D341Med (cell line): ENCODE measurements at places on chromosomes 12 and 14.
A peak's percentile ranks its signal among the peaks of the same experiment; 100 is the strongest.

DNA sequence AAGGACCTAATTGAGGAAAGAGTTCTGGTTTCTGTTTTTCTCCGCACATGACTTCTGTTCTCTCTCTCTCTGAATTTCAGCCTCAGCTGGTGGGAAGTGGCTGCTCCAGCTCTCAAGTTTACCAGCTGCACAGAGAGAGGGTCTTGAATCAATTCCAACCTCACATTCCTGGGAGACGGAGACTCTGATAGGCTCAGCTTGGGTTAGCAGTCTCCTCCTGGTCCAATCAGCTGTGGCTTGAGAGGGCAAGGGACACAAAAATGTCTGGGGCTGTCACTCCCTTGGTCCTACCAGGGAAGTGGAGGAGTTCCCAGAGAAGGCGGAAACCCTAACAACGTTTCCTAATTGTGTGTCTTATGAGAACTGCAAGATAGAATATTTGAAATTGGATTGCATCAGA is 7.0 kb downstream of the CCDC63 start:
- no peak for DNase-seq

- DNase-seq = peak; percentile 93
Observed at GRCh38 chr12:124548854-124549378, 18.5 kb downstream of the NCOR2 start.

- no peak for DNase-seq
Observed at GRCh38 chr14:73740618-73741326, 26.6 kb upstream of the PNMA1 start.

- no peak for DNase-seq
Observed at GRCh38 chr14:49315570-49315969, 270.6 kb downstream of the RPS29 start.

DNA sequence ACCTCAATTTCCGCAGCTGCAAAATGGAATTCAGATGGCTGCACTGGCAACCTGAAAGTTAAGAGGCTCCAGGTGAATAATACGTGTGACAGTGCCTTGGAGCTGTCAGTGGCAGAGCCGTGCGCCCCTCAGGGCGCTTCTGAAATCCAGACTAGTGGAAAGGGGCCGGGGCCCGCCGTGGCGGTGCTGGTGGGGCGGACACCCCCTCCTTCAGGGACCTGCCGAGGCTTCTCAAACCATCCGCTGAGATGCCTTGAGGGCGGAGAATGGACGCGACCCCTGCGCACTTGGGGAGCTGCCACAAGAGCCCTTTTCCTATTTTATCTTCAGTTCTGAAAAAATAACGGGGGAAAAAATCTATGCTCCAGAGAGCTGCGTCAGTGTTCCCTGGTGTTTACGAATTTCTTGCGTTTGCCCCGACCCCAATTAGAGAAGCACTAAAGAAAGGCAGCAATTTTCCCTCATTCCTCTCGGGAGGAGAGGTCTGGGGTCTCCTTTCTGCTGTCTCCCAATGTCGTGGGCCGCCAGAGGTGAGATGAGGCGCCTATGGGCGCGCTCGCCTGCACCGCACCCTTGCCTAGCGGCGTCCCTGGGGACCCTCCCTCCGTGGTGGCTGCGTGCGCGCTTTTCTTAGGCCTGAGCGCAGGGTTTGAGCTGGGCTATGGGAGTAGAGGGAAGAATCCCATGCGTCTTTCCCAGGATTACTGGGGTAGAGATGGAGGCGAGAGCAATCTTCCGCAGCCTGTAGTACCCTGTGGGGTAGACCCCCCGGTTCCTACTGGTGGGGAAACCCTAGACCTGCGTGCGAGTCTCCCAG is 2.2 kb downstream of the NOS1 start:
- no peak for DNase-seq

- no peak for DNase-seq
Observed at GRCh38 chr14:64544607-64545312, 4.2 kb downstream of the HSPA2 start.

DNA sequence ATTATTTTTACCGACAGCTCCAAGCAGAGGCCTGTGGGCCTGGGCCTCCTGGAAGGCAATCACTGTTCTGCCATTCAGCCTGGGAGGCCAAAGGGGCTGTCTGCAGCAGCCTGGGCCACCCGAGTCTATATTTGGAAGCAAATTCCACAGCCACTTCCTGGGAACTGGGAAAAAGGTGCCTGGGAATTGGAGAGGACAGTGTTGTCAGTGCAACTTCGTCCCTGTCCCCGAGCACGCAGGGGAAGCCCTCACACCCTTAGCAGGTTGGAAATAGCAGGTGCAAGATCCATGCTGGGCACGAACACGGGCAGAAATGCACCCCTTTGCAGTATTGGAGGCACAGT is 9.6 kb upstream of the TBX5 start:
- no peak for DNase-seq

GRCh38 chr12:132539016-132539773 is 49.2 kb downstream of the FBRSL1 start:
- DNase-seq = no peak

DNA sequence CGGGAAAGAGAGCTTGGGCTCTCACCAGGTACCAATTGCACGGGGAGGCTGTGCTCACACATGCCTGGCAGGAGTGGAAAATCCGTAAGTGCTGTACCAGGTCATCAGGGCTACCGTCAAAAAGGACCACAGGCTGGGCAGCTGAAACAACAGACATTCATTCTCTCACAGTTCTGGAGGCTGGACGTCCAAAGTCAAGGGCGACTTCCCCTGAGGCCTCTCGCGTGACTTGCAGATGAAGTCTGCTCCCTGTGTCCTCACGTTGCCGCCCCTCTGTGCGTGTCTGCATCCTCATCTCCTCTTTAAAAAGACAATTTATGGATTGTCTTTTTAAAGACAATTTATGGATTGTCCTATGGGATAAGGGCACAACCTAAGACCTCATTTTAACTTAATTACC is 73.8 kb upstream of the FZD10 start:
- DNase-seq = no peak

DNA sequence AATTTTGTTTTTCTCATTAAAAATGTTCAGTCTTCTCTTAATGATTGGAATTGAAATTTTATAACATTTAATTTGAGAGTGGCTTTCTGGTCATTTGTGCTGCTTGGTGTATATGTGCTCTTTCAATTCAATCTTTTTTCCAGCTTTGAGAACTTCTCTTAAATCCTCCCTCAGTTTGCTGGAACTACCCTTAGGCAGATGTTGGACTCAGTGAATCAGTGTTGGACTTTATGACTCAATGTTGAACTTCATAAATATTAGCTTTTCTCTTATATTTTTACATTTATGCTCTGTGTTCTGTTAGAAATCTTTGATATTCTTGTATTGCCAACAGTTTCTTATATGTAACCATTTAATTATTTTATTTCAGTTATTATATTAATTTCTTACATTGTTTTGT is 935.5 kb upstream of the FBXO33 start:
- no peak for DNase-seq

DNA sequence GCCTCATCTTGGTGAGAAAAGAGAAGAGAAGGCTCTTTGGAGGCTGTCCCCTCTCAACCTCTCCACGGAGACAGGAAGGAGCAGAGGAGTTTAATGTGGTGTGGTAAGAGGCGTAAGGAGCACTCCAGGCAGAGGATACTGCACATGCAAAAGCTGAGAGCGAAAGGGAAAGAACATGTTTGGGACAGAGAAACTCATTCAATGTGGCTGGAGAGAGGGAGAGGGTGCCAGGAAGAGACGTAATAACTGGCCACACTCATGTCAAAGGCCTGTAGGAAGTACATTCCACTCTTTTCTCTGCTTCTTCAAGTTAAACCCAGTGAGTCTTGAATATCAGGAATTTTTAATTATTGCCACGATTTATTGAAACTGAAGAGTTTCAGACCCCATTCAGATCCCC is 12.0 kb downstream of the VDR start:
- no peak for DNase-seq

- DNase-seq = no peak
Observed at GRCh38 chr12:131912518-131913274, 16.4 kb upstream of the PUS1 start.

DNA sequence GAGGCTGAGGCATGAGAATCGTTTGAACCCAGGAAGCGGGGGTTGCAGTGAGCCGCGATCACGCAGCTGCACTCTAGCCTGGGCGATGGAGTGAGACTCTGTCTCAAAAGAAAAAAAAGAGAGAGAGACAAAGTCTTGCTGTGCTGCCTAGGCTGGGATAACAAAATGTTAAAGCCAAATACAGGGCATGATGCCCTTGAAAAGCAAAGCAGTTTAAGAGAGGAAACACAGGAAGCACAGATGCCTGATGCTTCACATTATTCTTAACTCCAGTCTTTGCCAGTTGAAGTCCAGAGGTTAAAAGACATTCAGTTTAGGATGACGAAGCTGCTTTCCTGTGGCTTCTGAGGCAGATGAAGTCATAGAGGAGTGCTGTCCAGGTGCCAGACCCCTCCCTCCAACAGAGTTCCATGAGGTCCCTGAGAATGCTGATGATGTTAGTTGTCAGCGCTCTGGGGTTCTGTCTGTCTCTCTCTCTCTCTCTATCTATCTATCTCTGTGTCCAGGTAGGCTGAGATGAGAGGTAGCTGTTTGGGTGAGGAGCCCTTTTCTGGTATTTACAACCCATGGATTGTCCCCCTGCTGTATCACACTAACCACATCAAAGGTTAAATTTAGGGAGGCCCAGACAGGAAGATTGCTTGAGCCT is 4.9 kb upstream of the MRPL52 start:
- DNase-seq = no peak

GRCh38 chr14:69374235-69374634 is 23.9 kb downstream of the ERH start:
- DNase-seq = no peak

DNA sequence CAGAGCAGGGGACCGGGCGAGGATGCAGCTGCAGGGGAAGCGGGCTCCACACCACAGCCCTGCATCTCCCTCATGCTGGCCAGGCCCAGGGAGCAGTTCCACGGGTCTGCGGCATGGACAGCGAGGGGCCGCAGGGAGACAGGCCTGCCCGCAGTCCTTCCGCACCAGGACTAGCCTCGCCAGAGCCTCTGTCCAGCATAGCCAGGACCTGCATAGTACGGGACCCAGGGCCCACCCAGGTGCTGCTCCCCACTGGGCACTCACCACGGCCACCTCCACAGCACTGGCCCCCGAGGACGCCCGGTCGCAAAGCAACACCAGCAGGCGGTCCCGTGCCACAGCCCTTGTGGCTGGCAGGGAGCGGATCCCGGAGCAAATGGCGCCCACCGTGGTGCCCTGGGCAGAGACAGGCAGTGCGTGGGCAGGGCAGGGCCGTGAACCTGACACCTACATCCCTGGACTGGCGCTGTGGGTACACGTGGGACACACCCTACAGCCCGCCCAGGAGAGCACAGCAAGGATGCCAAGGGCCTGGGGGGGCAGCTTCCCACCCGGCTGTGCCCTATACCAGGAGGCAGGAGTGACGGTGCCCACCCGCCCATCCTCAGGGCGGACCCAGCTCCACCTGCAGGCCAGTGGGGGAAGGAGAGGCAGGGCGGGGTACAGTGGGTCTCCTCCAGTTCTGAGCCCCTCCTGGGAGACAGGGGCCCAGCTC is 23.8 kb downstream of the JAG2 start:
- no peak for DNase-seq

GRCh38 chr14:50778721-50779483 is 52.1 kb downstream of the NIN start:
- no peak for DNase-seq

- no peak for DNase-seq
Observed at GRCh38 chr14:55754871-55755270, 174.9 kb downstream of the KTN1 start.

DNA sequence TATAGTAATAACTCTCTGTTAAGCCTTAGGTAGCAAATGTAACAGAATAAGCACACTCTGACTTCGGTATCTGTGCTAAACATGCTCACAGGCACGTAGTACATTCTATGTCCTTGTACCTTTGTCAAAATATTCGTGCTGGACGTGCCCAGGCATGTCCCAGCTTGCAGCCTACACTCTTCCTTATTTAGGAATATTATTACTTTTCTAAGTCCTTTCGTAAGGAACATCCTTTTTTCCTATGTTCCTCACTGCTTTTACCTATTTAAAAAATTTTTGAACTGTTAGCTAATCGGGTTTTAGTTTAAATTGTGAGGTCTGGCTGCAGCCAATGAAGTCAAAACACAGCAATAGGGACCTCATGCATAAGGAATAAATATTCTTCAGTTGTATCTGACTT is 24.1 kb upstream of the UBC start:
- DNase-seq = no peak

DNA sequence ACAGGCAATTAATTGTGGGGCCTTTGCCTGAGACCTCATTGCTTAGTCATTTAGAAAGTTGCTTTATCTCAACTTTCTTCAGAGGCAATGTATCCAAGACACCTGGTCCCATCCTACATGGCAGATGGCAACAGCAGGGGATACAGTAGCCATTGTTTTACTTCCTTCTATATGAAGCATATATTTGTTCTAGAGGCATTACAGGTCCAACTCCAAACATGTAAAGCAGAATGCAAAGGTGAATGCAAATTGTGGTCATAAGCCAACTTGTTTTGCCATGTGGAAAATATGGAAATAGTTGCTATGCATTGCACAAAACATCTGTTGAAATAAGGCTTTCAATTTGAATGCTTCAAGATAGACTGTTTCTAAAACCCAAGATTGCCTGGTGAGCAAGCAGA is 109.8 kb upstream of the BCAT1 start:
- no peak for DNase-seq

DNA sequence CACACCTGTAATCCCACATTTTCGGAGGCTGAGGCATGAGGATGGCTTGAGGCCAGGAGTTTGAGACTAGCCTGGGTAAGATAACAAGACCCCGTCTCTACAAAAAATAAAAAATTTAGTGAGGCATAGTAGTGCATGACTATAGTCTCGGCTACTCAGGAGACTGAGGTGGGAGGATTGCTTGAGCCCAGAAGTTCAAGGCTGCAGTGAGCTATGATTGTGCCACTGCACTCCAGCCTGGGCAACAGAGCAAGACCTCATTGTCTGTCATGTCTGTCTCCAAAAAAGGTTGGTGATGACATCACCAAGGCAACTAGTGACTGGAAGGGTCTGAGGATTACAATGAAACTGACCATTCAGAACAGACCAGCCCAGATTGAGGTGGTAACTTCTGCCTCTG is 83.5 kb upstream of the COCH start:
- no peak for DNase-seq

- DNase-seq = no peak
Observed at GRCh38 chr12:59850268-59850667, 254.4 kb downstream of the SLC16A7 start.

DNA sequence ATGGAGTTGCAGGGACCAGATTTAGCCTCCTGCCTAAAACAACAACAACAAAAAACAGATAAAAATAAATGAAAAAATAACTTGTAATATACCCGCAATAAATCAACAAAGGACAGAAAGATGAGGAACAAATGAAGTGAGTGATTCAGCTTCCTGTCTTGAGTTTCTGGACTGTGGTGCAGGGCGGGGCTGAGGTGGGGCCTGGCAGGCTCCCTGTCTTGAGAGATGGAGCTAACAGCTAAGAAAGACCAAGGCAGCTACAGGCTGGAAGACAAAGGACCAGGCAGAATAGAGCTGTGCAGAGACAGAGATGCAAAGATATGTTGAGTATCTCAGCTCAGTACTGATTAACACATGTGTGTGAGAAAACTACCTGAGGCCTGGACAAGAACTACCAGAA is 879.2 kb downstream of the AACS start:
- no peak for DNase-seq
